ENCODE measurements at places on chromosomes 13 and 19.
A peak's percentile ranks its signal among the peaks of the same experiment; 100 is the strongest.

DNA sequence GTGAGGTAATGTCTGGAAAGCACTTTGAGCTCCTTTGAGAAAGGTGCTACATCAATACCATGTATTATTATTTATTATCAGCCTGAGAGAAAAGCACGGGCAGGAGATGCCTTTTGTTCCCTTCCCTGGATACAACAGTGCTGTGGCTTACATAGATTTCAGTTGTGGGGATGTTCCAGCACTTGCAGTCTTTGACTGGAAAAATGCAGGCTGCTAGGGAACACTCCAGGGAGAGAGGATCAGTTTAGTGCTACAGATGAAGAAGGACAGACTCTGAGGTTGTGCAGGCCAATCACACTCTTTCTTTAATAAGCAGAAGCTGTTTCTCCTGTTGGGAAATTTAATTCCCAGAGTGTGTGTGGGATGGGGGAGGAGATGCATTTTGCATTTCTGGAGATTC lies 94.5 kb upstream of the OBI1 start:
- DNase-seq = no peak

DNA sequence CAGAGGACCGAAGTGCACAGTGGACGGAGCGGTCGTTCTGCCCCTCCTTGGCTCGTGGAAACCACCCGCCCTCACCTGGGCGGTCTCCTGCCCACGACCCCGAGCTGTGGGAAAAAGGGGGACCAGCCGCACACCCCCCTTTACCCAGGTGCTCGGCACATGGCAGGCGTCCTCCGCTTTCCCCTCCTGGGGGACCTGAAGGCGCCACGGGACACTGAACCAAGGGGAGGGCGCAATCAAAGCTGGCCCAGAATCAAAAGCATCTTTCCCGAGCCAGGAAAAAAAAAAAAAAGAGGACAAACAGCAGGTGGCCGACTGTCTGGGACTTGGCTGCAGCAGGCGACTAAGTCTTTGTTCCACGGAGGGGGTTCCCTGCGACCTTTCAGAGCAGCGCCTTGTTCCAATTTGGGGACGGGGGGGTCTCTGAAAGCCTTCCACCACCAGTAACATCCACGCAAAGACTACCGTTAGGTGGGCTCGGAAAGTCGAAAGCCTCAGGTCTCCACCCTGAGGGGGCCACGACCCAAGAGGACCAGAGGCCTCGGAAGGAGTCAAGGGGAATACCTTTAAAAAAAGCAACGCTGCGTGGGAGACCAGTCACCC lies 1.1 kb downstream of the MBD3 start:
- DNase-seq = no peak

- no peak for DNase-seq
These were observed 276.3 kb upstream of the PRR20A start for GRCh38 chr13:56864451-56864850.

DNA sequence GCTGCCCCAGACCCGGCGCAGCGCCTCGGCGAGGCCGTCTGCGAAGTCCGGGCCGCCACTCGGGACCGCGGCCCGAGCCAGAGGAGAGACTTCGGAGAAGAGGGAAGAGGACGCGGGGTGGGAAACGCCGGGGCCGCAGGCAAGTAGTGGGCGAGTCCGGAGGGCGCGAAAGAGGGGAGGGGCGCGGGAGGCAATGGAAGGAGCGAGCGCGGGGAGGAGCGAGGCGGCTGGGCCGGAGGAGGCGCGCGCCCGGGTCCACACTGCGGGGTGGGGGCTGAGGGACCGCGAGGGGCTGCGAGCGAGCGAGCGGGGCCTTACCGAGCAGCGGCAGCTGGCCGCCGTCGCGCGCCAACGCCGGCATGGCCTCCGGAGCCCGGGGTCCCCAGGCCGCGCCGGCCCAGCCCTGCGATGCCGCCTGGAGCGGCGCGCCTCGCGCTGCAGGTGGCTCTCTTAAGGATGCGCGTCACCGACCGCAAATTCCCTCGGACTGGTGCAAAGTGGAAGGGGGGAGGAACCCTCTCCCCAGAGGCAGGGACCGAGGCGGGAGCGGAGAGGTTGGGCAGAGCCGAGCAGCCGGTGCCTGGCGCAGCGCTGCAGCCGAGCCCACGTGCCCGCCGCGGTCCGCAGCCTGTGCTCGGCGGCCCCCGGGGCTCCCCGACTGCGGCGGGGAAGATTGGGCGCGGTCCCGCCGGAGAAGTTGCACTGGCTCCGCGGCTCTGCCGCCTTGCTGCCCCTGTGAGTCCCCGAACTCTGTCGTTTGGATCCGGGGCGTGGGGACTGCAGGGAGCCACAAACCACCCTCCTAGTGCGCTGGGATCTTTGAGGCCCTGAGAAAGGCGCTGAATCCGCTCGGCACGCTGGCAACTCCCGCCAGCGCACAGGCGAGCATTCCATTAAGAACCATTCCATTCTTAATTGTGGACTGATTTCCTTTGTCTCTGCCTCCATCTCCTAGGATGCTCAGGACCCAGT lies at the start of gene FLT3:
FLT3 (minus strand) TSS at position 427 of the 972 bp plus-strand sequence; CDS start at position 361, 66 bp downstream.
- DNase-seq = peak; percentile 77

GRCh38 chr13:42477596-42478190 lies 96.3 kb upstream of the TNFSF11 start:
- DNase-seq = no peak

GRCh38 chr19:55930996-55931515 lies 1.1 kb downstream of the NLRP13 start:
- DNase-seq = no peak

DNA sequence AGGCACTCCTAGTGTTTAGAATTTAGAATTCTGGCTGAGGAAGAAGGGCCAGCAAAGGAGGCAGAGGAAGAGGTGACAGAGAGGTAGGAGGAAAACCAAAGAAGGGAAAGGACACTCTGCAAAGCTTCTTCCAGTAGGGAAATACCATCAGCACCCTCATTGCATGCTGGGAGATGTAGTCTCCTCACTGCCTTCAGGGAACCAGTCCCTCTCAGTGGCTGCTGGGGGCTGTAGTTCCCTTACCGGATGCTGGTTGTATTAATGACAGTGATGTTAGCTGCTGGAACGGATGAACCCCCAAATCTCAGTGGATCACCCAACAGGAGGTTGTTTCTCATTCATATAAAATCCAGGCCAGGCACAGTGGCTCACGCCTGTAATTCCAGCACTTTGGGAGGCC lies 10.1 kb downstream of the GRIN2D start:
- peak; percentile 72 for DNase-seq

DNA sequence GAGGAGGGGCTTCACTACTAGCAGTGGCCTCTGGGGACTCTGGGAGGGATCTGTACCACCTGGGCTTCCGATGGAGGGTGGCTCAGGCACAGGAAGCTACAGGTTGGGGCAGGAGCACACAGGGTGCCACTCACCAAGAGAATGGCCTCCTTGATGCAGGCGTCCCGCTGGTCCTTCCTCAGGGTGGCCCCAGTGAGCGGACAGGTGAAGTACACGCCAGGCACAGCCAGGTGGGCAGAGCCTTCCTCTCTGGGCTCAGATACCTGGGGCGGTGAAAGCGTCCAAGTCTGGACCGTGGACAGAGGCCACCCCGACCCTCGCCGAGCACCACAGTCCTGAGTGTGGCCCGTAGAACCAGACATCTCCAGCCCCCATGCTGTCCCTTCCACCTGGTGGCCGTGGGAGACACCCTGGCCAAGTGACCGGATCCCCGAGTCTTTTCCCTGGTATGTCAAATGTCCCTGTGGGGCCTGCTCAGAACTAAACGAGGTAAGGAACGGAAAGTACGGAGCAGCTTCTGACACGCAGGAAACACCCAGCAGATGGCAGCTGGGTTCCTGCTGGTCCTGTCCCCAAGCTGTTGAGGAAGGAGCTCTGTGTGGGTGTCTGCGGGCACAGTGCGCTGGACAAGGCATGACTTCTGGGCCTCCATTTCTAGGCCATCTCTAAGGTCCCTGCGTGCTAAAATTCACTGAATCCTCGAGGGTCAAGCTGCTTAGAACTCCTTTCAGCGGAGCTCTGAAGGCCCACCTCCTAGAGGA lies 5.2 kb downstream of the UBXN6 start:
- no peak for DNase-seq

DNA sequence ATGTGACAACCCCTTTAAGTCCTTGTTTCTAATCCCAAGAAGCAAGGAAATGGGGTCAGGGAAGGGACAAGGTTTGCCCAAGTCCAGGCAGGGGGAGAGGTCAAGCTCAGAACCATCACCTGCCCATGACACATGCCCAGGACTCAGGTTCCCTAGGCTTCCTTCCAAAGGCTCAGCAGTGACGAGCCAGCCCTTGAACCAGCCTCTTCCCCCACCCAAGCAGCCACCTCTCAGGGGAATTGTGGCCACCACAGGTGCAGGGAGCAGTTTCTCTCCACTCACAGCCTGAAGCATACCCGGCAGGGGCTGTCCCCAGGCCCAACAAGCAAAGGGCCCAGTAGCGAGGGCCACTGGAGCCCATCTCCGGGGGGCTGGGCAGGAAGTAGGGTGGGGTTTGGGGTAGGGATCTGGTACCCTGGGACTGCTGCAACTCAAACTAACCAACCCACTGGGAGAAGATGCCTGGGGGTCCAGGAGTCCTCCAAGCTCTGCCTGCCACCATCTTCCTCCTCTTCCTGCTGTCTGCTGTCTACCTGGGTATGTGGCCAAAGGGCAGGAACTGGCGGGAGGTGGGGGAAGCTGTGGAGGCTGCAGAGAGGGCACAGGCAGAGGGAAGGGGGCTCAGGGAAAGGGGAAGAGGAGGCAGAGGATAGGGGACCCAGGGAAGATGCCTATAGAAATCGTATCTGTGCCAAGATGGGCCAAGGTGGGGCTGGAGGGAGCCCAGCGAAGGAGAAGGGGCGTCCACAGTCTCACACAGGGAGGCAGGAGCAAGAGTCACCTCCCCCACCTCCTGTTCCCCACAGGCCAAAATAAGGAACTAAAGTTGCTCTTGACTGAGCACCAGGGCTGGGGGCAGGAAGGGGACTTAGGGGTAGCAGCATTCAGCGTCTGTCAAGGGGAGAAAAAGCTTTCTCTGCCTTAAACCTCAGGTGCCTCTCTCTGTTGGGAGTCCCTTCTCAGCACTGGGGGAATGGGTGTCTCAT lies at the start of gene CD79A:
CD79A (plus strand) TSS at position 433 of the 986 bp plus-strand sequence; CDS start at position 459, 26 bp downstream.
- DNase-seq = peak; percentile 82

DNA sequence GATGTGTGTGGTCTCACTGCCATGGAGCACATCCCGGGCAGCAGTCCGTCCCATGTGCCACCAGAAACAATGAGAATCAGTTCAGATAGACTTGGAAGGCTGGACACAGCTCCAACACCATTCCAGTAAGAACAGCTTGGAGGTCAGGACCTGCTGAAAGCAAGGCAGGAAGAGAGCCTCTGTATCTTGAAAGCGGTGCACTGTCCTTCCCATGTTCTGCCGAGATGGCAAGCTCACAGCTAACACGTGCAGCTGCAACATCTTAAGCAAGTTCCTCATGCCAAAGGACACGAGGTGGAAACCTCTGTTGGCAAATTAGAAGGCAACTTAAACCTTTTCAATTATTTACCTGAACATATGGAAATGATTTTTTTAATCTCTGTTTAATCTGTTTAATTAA lies 175.4 kb downstream of the DLEU7 start:
- DNase-seq = no peak

DNA sequence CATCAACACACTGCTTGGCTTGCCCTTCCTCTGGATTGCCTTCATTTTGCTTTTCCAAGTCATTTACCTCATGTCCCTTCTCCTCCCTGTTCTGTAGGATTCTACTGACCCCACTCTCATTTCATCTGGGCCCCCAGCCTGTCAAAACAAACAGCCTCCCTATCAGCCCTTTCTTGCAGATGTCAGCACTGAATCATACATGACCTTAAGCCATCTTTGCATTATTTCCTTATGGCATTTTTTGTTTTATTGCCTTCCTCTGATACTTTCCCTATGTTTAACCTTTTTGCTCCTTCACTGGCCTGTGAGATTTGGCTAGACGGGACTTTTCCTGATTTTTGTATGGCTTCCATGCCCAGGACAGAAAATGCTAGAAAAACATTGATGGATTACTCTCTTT lies 8.7 kb downstream of the LRCH1 start:
- DNase-seq = no peak

DNA sequence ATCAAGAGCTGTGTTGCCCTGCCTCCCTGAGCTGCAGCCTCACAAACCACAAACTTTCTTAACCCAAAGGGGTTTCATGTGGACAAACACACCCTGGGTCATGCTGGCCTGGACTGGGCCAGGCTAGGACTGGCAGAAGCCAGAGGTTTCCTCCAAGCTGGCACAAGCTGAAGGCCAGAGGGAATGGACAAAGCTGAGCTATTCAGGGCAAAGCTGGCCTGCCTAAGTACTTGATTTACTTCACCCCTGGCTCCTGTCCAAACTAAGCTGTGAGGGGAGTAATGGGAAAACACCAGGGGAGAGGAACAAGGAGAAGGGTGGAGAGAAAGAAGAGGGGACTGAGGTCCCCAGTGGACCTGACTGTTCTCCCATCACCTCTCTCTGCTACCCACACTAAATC lies 6.2 kb downstream of the CPAMD8 start:
- no peak for DNase-seq

DNA sequence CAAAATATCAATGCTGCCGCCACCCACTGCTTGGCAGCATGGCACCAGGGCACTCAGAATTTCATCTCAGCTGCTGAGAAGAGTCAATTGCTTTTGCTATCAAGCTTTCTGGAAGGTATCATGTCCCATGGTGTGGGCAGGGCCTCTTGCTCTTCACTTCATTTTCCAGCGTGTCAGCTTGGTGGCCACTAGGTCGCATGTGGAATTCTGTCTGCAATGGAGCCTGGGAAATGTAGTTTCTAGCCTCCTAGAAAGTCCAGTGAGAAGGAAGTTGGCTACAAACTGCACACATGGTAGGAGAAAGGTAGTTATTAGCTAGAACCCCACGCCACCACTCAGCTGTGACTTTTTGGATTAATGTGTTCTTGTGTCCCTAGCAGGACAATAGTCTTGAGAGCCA lies 105.3 kb downstream of the MYO16 start:
- DNase-seq = no peak

DNA sequence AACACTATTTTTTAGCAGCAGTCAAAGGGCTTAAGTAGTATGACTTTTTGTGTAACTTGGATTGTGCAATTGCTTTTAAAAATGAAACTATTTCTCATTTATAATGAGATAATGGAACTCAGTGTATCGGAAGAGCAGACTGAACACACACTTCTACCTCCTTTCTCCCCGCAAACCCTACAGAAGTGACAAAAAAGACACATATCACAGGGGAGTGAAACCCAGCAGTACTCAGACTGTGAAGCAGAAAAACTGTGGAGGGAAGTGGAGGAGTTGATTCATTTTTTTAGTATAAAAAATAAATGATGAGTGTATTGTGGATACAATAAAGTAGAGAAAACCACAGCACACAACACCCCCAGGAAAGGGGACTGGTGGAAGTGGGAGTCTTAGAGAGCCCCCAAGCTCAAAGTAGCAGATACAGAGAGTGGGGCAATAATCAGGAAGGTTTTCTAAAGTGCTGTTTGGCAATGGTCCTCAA lies 9.7 kb downstream of the LPAR6 start:
- no peak for DNase-seq

DNA sequence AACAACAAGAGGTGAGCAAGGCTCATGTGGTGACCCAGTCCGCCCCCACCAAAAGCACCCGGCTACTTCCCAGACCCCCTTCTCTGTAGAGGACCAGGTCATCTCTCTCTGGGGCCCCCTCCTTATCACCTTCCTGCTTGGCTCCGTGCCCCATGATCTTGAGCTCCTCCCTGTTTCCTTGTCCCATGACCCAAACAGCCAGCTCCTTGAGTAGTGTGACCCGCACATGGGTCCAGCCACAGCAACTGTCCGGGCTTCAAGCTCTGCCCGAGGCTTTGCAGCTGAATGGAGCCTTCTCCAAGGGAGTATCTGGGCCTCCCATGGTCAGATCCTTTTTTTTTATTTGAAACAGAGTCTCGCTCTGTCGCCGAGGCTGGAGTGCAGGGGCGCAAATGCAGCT lies 61.8 kb downstream of the MYO9B start:
- DNase-seq = no peak

All from germinal center (tissue), 1 donor.